ENCODE measurements at places on chromosomes 3 and 15. TPM values are rescaled to one million over a fixed set of nuclear protein-coding genes. Genes with fewer than 3 reads are reported as not detected.

- DNase-seq = no peak
These were observed 42.4 kb downstream of the MAP2K1 start for GRCh38 chr15:66429117-66429516.

GRCh38 chr3:94299716-94300115 lies 236.9 kb downstream of the NSUN3 start:
- DNase-seq = no peak

- no peak for DNase-seq
These were observed 217.3 kb downstream of the RORA start for GRCh38 chr15:61011576-61012336.

GRCh38 chr3:61537366-61537765 lies 24.0 kb upstream of the PTPRG start:
- DNase-seq = peak; percentile 11

GRCh38 chr15:100373942-100374341 lies 32.2 kb upstream of the ADAMTS17 start:
- no peak for DNase-seq

DNA sequence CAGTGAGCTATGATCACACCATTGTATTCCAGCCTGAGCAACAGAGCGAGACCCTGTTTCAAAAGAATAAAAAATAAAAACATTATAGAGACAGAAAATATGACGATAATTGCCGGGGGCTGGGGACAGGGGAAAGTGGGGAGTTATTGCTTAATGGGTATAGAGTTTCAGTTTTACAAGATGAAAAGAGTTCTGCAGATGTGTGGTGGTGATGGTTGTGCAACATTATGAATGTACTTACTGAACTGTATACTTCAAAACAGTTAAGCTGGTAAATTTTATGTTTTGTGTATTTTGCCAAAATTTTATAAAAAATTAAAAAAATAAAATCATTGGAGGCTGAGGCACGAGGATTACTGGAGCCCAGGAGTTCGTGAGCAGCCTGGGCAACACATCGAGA lies 24.8 kb upstream of the ZNF774 start:
- no peak for DNase-seq

DNA sequence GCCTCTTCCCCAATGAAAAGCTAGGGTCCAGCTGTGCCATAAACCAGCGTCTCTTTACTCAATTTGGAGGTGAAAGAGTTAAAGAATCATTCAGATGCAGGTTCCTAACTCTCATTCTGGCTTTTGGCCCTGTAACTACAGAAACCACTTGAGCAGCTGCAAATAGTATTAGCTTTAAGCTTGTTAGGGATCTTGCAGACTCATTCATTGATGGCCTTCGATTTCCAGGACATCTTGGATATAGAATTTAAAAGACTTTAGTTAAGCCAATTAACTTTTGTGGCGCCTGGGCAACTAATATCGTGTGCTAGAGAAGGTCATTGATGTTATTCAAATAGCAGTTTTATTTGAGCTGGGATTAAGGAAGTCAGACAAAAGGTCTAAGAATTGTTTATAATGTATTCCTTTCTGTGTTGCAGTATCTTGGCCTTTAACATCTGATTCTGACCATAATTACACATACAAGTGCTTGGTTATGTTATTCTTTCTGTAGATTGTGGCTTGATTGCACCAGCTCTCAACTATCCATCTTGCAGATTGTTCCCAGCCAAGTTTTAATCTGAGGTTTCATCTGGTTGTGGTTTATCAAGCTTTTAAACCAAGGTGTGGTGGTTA lies 185.3 kb downstream of the CACNA2D3 start:
- no peak for DNase-seq

- no peak for DNase-seq
These were observed 7.4 kb downstream of the WNT7A start for GRCh38 chr3:13872451-13872850.

DNA sequence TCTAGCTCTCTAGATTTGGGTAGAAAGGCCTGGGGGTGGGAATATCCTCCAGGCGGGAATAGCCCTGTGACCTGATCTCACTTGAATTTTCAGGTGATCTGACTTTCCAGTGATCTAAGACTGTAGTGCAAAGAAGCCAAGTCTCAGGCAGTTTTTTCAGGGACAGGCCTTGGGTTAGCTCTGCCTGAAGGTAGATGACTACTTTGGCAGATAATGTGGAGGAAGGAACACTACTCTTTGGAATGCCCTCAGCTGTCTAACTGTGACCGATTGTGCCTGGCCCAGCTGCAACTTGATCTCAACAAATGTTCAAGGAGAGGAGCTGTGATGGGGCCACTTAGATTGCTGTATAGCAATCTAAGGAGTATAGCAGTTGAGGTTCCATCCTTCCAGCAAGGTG lies 193.7 kb downstream of the TCF12 start:
- no peak for DNase-seq

- DNase-seq = no peak
These were observed 22.4 kb upstream of the THUMPD3 start for GRCh38 chr3:9340472-9340902.

- no peak for DNase-seq
These were observed 110.6 kb downstream of the LPP start for GRCh38 chr3:188264226-188265207.

- no peak for DNase-seq
These were observed 114.8 kb downstream of the WDR76 start for GRCh38 chr15:43941555-43941954.

DNA sequence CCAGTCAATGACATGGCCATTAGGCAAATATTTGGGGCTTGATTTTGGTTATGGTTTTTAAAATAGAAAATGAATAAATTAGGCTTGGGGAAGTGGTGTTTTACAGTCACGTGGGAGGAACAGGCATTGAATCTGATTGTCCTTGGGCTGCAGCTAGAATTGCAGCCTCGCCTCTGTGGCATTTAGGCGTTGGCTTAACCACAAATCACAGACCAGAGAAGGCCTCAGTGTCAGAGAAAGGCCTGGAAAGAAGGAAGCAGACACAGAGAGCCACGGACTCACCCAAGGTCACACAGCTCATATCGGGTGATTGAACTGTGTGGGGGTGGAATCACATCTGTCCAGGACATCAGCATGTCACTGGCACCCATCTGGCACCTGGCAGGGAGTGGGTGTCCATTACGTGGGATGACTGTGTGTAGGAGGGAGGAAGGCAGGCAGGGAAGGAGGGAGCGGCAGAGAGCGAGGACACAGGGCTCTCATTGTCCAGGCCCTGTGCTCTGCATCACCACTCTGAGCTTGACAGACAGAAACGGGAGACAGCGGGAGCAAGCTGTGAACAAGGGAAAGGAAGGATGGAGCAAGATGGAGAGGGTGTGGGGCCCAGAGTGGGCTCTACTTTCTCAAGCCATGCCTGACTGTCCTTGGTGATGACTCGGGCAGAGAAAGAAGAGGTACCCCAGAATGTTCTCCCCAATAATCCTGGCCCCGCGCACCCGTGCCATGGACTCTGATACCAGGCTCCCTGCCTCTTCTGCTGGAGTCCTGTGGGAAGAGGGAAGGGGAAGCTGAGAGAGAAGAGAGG lies 186.4 kb downstream of the FAM43A start:
- DNase-seq = no peak

DNA sequence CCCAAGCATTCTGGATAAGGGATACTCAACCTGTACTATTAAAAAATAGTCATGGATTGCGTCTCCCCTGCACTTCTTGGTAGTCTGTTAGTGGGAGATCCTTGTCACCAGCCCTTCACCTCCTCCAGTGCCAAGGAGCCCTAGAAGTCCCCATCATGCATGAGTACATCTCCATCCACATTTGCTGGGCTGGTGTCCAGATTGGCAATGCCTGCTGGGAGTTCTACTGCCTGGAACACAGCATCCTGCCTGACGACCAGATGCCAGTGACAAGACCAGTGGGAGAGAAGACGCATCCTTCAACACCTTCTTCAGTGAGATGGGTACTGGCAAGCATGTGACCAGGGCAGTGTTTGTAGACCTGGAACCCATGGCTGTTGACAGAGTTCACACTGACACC lies 85.7 kb downstream of the ADAMTSL3 start:
- DNase-seq = no peak

DNA sequence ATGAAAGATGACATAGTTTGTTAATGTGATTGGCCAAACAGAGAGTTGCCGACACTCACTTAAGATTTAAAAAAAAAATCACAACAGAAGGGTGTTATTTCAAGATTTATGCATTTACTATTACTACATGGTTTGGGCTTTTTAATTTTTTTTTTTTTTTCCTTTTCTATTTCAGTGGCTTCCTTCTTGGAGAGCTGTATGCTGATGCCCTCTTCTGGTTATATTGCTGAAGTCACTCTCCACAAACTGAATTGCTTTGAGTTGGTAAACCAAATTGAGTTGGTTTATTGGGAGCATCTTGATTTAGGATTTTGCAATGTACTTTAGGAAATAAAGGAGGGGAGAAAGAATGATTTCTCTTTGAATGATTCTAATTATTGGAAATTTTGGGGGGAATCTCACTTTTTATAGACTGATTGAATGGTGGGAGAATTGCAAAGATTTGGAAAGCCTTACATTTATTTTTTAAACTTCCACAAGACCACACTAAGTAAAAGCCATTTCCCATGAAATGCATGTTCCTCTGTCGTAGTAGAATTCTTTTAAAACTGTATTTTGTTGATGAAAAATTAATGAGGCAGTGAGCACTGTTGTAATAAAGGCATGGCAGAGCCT lies 186.6 kb upstream of the FEZF2 start:
- DNase-seq = no peak

DNA sequence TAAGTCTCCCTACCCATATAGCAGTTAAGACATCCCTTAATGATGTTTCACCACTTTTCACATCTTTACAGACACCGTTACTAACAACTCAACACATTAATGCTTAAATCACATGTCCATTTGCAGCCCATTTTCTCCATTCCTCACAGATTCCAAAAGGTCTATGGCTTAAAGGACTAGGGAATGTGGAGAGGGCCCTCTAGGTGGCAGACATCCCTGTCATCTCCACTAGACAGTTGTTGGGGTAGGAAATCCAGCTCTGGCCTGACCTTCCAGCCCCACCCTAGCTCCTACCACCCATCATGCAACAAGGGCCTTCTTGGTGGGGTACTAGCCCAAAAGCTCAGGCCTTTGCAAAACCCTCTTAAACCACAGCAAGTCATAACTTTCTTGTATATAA lies 25.2 kb downstream of the CPEB1 start:
- no peak for DNase-seq

GRCh38 chr3:49750056-49750455 lies 26.3 kb upstream of the GMPPB start:
- no peak for DNase-seq

GRCh38 chr15:96123630-96124187 lies 206.8 kb upstream of the NR2F2 start:
- no peak for DNase-seq

- DNase-seq = no peak
These were observed 680.6 kb downstream of the SQOR start for GRCh38 chr15:46315434-46315833.

GRCh38 chr15:82135638-82136037 lies 89.8 kb upstream of the MEX3B start:
- DNase-seq = no peak

DNA sequence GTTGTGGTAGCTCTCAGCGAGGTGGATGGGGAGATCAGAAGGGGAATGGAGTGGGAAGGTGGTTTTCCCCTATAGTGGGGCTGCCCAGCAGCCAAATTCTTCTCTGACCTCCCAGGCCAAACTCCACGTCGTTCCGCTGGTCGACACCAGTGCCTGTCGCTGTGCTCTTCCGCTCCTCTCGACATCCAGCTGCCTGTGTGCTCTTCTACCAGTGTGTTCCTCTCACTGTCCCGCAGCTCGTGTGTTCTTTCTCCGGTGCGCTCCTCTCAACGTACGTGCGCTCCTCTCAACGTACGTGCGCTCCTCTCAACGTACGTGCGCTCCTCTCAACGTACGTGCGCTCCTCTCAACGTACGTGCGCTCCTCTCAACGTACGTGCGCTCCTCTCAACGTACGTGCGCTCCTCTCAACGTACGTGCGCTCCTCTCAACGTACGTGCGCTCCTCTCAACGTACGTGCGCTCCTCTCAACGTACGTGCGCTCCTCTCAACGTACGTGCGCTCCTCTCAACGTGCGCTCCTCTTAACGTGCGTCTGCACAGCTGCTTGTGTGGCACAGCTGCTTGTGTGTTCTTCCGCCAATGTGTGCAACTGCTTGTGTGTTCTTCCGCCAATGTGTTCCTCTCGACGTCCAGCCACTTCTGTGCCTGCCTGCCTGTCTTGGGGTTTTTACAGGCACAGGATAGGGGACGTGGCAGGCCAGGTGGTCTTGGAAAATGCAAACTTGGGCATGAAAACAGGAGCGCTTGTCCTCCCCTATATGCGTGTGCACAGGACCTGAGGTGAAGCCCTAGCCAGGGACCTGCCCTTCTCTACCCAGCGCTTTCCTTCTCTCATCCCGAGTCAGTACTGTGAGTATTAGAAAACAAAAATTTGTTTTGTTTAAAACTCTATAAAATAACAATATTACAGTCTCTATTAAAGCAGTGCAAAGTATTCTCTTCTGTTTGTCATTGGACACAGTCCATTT lies 991.1 kb downstream of the GBE1 start:
- DNase-seq = peak; percentile 14

GRCh38 chr3:141415953-141416352 lies 47.6 kb downstream of the ZBTB38 start:
- DNase-seq = no peak

- no peak for DNase-seq
These were observed 2.5 kb downstream of the CD200 start for GRCh38 chr3:112335434-112335781.

DNA sequence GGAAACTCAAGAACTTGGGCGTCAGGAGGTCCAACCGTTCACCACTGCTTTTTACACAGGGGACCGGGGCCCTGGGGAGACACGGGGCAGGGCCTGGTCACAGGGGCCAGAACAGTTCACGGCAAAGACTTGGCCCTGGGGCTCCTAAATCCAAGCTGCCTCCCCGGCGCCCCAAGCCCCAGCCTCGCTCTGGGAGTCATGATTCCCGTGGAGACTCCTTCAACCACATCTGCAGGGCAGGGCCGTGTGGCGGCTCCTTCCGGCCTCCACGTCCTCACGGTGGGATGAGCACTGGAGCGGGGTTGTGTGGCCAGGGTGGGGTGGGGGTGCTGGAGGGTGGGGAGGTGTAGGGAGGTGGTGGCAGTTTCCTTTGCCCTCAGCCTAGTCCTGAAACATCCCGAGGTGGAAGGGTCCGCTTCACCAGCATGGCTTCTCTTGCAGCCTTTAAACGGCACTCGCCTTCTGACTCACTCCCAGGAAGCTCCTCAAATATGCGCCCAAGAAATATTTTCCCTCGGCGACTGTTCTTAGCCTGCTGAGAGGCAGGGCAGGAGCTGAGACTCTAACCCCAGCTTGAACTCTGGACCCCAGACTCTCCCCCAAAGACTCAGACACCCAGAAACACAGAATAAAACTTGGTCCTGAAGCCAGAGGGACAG lies 1.8 kb downstream of the MUC4 start:
- no peak for DNase-seq

GRCh38 chr3:116230431-116231020 lies 214.8 kb downstream of the LSAMP start:
- DNase-seq = no peak

- DNase-seq = no peak
These were observed 43.9 kb downstream of the SOX14 start for GRCh38 chr3:137807998-137808397.

MELTF gene
- 2.9 TPM for total RNA-seq

MTMR10 gene
- 15.1 TPM for total RNA-seq

COL7A1 gene
- 5.2 TPM for total RNA-seq

ANKRD63 gene
- total RNA-seq = not detected

ARGFX gene
- not detected for total RNA-seq

CCR5 gene
- not detected for total RNA-seq

TTLL13 gene
- total RNA-seq = not detected

PRR23A gene
- not detected for total RNA-seq

IL17RD gene
- 10.7 TPM for total RNA-seq

DMXL2 gene
- 33.1 TPM for total RNA-seq

All from endothelial cell (in vitro differentiated cells).